Vagina (tissue), 2 donors: ENCODE measurements at places on chromosomes 6 and 20.

- DNase-seq, result no peak
Measured at GRCh38 chr20:43900121-43900466, 14.6 kb upstream of the TOX2 start.

GRCh38 chr20:1301031-1301529, 27.9 kb downstream of the SDCBP2 start:
- no peak for DNase-seq

GRCh38 chr20:22758815-22759214, 174.4 kb upstream of the FOXA2 start:
- no peak for DNase-seq

DNA sequence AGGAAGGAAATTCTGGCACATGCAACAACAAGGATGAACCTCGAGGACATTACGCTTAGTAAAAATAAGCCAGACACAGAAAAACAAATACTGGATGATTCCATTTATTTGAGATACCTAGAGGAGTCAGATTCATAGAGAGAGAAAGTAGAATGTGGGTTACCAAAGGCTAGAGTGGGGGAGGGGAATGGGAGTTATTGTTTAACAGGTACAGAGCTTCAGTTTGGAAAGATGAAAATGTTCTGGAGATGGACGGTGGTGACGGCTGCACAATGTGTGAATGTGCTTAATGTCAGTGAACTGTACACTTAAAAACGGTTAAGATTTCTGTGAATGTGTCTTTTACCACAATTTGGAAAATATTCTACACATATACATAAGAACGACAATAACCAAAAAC, 33.9 kb upstream of the DSP start:
- no peak for DNase-seq

GRCh38 chr6:123439371-123439770, 197.4 kb downstream of the TRDN start:
- no peak for DNase-seq

- DNase-seq, result no peak
Measured at GRCh38 chr6:34922177-34922663, 33.2 kb downstream of the ANKS1A start.

DNA sequence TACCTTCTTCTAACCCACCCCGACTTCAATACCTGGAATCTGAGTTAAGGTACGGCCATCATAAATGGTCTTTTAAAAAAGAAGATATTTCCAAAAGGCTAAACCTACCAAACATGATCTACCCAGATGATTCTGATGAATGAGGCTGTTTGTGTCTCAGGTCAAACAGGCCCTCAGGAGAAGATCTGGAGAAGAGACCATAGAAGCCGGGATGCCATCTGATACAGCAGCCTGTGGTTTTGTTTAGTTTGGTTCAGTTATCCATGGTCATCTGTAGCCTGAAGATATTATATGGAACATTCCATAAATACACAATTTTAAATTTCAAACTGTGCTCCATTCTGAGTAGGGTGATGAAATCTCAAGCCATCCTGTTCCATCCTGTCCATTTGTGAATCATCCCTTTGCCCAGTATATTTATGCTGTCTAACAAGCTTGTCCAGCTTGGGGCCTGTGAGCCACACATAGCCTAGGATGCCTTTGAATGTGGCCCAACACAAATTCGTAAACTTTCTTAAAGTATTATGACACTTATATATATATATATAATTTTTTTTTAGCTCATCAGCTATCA, 4.0 kb upstream of the CAP2 start:
- no peak for DNase-seq

DNA sequence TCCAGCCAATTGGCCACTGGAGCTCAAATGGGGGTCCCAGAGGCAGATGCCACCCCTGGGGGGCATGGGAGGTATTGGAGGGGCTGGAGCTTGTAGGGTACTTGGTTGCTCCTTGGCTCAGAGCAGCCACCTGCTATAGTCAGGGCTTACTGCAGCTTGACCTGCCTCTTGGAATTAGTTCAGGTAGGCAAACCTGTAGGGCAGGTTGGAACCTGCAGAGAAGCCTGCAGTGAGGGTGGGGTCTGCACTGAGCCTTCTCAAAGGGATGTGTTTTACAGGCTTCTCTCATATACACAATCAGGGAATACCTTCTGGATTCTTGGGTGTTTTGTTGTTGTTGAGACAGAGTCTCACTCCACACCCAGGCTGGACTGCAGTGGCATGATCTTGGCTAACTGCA, 94.2 kb upstream of the MYL9 start:
- no peak for DNase-seq

GRCh38 chr6:38776515-38776914, 61.4 kb downstream of the DNAH8 start:
- DNase-seq, result no peak

DNA sequence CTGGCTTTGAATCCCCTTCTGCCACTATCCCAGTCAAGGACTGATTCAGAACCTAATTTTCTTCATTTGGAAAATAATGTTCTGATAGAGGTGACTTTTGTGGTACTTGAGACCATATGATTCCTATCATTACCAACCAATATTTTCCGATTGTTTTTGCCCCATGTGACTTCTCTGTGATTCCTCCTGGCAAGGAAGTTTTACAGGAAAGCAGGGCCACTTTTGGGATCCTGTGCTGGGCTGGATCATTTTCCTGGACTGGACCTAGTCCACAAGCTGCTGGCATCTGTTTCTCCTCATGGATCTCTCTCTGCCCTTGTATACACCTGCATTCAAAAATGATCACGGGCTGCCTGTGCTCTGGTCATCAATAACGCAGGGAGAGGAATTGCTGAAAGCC, 13.9 kb upstream of the SNHG17 start:
- DNase-seq, result no peak

GRCh38 chr6:108559884-108560462, 744 bp upstream of the FOXO3 start:
- no peak for DNase-seq

DNA sequence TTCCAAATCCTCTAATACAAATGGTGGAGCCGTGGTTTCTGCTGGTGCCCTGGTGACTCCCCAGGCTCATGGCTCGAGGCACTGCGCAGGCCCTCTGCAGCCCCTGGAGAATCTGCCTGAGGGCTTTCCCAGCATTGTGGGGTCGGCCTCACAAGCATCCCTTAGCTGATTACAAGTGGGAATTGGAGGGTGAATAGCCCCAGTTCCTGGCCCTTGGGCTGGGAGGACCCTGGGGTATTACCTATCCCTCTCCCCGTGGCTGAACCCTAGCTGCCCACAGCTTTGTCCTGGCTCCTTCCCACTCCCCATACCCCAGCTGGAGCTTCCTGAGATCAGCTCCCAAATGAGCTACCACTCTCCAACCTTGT, 212.2 kb upstream of the CST7 start:
- DNase-seq, result no peak

DNA sequence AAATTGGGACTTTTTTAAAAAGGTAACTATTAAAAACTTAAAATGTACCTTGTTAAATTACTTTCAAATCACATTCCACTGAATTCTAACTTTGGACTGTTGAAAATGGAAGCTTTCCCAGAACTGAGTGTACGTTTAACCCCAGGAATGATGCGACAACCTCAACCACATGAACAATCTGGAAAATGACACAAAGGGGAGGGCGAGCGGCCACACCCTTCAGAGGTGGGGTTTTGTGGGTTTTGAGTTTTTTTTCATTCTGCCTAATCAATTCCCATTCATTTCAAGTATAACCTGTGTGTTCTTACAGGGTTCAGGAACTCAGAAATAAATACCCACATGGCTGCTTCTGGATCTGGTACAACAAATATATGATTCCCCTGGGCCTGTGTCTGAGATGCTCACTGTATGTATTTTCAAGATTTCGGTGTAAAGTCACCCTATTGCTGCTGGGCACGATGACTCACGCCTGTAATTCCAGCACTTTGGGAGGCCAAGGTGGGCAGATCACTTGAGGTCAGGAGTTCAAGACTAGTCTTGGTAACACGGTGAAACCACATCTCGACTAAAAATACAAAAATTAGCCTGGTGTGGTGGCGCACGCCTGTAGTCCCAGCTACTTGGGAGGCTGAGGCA, 21.6 kb downstream of the CNKSR3 start:
- DNase-seq, result no peak
